Fibroblast of the aortic adventitia (primary cell): ENCODE measurements at places on chromosomes 11 and 22.

GRCh38 chr22:50483977-50484853 is 2.4 kb upstream of the MIOX start:
- no peak for DNase-seq

DNA sequence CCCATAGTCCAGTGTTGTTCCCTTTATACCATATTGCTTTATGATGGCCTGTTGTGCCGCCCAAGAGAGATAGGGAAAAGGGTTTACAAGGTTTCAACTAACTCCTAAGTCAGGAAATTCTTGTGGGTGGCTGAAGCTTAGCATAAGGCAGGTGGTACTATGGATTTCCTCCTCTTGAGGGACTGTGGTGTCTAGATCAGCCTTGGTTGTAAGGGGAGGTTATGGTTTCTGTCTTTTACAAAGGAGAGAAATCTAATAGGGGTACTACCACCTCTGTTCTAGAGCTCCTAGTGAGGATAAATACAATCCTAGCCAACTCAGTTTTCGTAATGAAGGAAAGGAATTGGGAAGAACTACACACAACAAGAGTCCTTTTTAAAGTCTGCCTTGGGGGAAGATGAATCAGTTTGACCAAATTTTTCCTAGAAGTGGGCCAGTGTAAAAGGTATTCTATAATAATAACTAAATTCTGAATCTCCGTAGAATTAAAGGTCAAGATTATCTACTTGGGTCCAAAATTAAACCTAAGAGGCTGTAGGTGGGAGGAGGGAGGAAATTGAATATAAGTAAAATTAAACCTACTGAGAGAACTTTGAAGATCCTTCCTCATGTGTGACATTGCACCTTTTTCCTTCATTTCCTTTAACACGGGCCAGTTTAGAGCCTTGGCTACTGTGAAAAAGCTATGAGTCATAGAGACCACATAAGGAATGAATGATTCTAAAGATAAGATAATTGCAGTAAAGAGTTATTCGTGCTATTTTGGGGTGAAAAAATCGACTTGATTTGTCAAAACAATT is 17.2 kb downstream of the DLAT start:
- DNase-seq, result peak; percentile 46

DNA sequence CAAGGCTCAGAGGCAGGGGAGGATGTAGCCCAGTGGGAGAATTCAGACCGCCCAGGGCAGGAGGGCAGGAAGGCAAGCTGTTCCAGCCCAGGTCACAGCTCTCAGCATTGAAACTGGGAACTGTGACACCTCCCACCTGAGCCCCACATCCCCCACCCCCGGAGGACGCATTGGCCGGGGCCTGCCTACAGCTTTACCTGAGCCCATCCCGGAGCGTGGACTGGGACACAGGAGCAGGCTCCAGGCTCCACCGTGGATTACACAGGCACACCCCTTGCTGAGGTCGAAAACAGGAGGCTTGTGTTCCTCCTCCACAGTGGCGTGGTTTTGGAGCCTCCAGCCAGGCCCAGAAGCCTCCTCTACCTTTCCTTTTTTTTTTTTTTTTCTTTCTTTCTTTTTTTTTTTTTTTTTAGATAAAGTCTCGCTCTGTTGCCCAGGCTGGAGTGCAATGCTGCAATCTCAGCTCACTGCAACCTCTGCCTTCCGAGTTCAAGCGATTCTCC is 9.1 kb upstream of the PGA3 start:
- DNase-seq, result no peak

DNA sequence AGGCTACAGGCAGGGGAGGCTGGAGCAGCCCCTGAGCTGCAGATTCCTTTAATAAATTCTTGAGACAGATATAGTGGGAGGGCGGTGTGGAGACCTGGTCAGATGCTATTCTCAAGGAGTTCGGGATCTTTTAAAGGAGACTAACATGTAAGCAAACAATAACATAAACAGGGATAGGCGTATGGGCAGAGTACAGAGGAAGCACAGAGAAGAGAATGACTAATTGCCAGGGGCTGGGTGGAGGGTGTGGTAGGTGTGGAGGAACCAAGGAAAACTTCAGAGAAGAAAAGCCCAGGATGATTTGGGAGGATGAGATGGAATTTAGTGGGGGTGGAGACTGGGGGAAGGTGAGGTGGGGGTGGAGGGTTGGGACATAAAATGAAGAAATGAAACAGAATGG is 9.7 kb upstream of the HEPHL1 start:
- no peak for DNase-seq

DNA sequence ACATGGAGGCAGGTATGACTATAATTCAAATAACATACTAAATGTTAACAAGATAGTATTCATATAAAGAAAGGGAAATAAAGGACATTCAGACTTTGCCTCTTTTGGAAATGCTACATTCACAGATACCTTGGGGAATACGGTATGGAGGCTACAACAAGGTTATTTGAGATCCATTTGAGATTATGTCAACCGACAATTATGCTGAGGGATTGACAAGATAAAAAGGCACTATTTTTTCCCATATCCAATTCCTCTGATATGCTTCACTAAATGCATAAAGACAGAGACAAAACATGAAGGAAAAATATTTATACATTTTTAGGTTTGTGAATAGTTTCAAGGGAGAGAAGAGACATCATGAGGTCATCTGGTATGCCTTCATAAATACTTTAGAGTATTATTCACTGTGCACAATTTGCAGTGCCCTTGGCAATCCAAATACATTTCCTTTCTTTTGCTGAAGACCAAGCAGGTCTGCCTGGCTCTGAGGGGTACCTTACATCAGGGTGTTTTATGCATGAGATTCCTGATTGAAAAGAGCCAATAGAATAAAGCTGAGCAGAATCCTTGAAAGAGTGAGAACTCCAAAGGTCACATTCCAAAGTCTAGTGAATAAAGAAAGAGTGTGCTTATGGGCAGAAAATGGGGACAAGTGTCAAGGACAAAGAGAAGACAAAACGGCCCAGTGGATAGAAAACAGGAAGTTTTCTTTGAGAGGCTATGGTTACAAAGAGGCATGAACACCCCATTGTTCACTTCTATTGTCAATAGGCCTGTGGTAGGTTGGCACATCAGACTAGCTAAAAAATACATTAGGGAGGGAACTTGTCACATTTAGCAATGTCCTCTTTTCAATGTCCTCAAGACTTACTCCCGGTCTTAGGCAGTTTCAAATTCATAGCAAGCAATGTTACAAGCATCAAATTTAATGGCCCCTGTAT is 455.8 kb downstream of the LRRC4C start:
- DNase-seq, result no peak

DNA sequence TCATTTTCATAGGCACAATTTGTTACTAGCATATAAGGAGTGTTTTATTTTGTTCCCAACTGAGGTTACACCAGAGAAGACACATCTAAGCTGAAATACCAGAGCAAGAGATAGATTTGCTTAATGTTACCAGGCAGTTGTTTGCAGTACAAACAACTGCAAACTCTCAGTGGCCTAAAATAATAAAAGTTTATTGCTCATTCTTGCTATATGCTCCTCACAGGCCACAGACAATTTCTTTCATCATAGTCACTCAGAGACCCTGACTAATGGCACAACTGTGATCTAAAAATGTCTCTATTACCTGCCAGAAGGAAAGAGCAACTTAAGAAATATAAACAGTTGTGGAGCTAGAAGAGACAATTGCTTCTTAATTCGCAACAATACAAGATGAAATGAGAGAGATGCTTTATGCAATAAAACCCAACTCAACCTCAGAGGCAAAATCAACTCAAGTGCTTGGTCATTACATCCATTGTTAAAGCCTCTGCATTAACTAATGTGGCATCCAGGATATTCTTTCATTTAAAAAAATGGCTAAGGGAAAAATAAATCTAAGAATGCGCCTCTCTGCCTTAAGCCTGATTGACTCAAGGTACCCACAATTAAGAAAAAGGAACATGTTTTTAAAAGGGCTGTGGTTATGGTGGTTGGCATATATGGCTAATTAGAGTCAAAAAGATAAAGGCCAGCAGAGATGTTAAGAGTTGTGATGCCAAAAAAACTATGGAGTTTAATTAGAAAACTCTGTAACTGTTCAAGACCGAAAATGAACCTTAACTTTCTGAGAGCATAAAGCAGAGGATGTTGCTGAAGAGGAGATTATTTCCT is 103.7 kb downstream of the CD44 start:
- DNase-seq, result no peak

GRCh38 chr11:103803062-103803461 is 233.4 kb upstream of the DDI1 start:
- peak; percentile 90 for DNase-seq

DNA sequence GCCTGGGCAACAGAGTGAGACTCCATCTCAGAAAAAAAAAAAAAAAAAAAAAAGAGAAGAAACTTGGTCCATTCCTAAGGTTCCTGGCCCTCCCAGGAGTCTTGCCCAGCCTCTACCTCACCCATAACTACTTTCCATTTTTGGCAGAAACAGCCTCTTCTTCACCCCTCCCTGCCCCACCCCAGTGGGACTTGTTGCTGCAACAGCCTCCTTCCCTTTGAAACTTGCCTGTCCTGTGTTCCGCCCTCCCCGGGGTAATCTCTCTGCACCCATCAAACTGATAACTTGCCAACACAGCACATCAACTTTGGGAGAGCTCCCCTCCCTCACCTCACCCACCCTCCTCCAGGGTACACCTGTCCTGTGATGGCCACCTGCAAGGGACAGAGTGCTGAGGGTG is 10.0 kb upstream of the FAM83F start:
- DNase-seq, result no peak

DNA sequence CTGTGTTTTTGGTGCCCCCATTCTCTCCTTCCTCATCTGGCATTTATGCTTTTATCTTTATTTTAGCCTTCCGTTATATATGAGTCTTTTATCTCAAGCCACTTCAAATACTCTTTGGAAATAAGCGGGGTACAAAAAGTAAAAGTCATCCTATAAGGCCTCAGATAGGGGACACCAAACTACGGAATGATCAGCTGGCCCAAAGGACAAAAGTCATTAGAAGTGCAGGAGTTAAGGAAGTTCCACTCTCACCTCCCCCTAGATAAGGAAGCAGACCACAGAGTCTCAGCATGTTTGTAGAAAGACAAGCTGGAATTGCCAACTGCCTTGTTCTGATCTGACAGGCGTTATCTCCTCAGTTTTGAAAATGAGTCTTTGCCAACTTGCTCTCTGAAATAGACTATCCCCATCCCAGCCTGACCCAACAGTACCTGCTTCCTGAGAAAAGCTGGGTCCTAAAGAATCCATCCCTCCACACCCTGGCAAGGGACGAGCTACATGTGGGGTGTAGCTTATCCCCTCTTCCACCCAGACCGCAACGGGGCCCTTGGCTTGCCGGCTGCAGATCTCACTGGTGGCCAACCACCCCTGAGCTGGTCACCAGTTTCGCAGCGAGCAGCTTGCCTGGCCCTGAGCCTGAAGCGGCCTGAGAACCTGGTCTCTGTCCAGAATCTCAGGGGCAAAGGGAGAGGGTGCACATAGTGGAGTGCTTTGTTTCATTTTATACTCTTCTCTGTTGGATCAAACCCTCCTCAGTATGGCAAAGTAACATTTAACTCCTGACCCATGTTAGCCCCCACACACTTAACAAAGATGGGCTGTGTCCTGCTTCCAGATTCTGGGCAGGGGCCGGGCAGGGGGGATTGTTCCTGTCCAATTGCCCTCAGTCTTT is 13.8 kb downstream of the FADS2 start:
- no peak for DNase-seq

- DNase-seq, result no peak
Observed at GRCh38 chr11:121213362-121213893, 79.1 kb upstream of the SC5D start.

DNA sequence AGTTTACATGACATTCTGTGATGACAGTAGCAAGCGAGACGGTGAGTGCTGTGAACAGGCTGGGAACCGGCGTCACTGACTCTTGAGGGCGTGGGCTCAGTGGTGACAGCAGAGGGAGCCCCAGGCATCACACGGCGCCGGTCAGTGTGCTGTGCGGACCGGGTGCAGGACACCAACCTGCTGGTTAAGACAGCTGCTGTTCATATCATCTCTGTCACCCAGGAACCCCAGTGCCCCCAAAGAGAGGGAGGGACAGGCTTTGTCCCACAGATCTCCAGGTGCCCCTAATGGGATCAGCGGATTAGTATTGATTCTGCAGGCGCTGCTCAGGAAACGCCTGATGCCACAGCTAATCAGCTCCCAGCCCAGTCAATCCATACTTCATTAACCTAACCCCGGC is 18.4 kb downstream of the B3GAT1 start:
- no peak for DNase-seq

GRCh38 chr11:92322225-92322624 is 97.6 kb downstream of the FAT3 start:
- DNase-seq, result no peak

DNA sequence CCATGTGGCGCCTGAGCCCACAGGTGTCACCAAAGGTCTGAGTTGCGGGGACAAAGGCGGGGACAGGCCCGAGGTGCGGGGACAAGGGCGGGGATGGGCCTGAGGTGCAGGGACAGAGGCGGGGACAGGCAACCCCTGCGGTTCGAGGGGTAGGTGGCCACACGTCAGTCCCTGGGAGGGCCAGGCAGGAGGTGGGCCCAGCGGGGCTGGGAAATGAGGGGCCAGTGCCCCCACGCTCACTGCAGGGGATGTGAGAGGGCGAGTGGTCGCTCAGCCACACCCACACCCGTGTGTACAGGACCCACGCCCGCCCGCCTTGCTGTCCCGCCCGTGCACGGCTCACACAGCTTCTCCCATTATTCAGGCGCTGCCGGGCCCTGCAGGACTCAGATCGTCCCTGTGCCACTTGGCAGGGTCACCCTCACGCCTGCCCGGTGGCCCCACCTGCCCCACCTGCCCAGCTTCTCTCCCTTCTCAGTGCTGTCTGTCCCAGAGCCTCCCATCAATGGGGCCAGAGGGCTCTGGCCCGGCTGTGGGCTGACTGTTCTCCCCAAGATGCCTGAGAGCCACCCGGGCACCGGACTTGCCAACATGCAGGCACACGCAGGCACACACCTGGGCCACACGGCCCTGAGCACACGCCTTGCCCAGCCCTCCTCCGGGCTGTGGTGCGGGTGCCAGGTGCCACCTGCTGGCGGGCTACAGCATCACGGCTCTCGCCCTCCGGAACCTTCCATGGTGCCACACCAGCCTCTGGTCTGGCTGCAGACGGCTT is 14.2 kb upstream of the MUC6 start:
- DNase-seq, result peak; percentile 52
